ENCODE measurements at places on chromosomes 11 and 22.

DNA sequence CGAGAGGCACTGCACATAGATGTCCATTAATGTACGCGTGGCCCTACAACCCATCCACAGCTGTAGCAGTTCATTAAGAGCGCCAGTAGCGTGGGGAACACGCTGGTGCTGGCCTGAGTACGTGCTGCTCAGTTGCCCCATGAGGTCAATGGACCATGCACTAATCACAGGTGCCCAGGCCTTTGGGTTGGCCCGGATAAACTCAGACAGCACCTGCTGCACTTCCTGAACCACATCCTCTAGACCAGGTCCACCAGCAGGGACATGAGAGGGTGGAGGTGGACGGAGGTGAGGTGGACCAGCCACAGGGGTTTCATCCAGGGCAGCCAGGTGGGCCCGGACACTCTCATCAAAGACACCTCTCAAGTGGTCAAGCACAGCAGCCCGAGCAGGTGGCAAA is 3.1 kb upstream of the GANAB start:
- no peak for DNase-seq

DNA sequence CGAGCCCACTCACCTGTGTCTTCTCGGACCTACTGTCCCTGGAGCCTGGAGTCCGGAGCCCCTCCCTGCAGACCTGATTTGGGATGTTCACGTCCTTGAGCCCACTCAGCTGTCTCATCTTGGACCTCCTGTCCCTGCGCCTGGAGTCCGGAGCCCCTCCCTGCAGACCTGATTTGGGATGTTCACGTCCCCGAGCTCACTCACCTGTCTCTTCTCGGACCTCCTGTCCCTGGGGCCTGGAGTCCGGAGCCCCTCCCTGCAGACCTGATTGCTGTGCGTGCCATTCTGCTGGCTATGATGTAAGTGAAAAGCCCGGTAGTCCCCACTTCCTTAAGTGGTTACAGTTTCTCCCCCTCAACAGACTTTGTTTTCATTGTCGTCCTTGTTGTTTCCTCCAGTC is 867.1 kb downstream of the BRD1 start:
- DNase-seq: no peak

- DNase-seq: no peak
Measured at GRCh38 chr11:12215181-12215593, 104.8 kb downstream of the MICAL2 start.

GRCh38 chr11:58770627-58771457 is 39.1 kb upstream of the GLYAT start:
- no peak for DNase-seq

- peak; percentile 99 for DNase-seq
Measured at GRCh38 chr11:47642099-47642855, at the start of gene MTCH2. Gene MTCH2 (minus strand): TSS chr11:47642559. CDS start chr11:47642465, 94 bp downstream.

- DNase-seq: no peak
Measured at GRCh38 chr11:94790661-94791180, 22.6 kb downstream of the AMOTL1 start.

DNA sequence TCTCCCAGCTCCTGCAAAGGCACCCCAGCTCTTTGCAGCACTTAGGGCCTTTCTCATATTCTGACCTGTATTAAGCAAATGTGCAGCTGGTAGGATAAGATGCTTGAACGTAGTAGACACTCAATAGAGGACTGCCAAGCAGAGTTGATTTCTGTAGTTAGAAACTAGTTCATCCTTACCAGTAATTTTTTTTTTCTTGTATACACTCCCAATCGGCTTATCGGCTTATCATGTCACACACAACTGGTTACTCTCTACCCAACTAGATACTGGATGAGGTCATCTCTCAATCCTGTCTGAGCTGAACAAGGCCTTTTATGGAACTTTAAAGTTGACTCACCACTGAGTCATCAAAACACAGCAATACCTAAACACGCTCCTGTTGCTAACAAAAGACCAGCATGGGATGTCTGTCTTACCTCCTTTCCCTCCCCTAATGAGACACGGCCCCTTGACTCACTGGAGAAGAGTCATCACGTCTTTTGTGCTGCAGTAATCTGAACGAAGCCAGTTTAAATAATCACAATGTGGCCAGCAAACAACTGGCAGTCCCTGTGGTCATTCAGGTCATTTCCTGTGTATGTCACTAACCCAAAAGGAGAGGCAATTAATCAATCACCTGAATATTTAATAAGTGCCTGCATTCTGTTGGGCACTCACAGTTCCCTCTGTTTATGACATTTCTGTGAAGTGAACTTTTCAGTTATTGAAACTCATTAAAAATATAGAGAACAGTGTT is 7.5 kb upstream of the WEE1 start:
- no peak for DNase-seq

GRCh38 chr22:50261615-50262459 is at the start of gene MAPK12:
Gene MAPK12 (minus strand): TSS chr22:50261683. CDS start chr22:50261509, 174 bp downstream.
- no peak for DNase-seq

DNA sequence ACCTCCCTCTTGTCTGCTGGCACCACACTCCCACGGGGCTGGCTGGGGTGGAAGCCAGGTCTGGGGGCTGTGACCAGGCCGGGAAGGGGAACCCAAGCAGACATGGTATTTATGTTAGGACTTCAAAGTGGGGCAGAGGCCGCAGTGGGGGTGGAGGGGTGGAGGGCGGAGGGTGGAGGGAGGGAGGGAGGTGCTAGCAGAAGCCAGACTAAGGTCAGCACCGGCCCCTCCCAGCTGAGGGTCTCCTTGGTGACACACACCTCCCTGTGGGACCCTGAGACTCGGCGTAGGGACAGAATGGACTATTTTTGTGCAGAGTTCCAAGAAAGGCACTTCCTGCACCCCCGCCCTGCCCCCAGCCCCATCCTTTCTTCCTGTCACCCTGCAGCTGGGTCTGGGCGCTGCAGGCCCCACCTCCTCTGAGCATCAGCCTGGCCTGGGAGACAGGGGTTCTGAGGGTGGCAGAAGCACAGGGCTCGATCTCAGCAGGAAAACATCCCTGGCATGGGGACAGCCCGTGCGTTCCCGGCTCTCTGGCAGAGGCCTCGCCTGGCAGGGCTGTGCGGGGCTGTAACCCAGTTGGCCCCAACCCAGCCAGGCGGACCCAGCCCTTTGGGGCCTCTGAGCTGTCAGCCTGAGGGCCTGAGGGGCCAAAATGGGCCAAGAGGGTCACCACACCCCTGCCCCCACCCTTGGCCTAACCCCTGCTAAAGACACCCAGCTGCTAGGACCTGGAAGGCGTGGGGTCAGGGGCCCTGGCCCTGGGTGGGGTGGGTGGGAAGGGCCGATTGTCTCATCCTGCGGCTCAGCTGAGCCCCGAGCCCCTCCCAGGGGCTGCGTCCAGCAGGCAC is 9.6 kb upstream of the CD248 start:
- peak; percentile 70 for DNase-seq

GRCh38 chr11:88348870-88349269 is 11.3 kb upstream of the CTSC start:
- DNase-seq: no peak

GRCh38 chr11:17633279-17633986 is 85.9 kb upstream of the MYOD1 start:
- no peak for DNase-seq

DNA sequence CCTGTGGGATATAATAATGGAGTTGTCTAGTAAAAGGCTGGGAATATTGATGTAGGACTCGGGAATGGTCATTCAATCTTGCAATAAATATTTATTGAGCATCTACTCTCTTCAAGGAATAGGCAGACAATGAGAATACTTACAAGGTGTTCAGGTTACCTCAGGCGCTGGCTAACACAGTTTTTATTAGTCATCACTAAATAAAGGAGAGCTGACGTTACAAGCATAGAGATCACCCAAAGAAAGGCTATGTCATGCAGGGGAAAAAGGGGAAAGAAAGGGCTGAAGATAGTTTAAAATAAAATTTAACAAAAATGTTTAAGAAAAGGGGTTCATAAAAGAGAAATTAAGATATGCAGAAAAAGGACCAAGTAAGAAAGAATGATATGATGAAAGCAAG is 15.8 kb upstream of the CTSC start:
- DNase-seq: no peak

- DNase-seq: no peak
Measured at GRCh38 chr22:27245056-27245455, 556.5 kb downstream of the MN1 start.

- DNase-seq: no peak
Measured at GRCh38 chr11:102499151-102499550, 31.4 kb downstream of the MMP7 start.

DNA sequence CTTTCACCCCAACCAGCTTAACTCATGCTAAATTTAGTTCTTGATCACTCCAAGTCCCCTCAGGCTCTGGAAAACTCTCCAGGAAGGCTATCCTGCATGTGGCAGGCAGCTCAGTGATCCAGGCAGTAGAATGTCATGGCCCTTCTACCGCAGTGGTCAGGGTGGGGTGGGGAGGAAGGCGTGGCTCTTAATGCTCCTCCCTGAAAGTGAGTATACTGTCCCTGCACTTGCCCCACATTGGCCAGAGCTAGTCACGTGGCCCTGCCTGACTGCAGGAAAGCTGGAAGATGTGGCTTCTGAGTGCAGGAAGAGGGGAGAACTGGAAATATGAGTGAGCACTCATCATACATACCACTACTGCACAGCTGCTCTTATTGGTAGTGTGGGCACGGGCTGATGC is 102.1 kb downstream of the GRAMD1B start:
- DNase-seq: no peak

DNA sequence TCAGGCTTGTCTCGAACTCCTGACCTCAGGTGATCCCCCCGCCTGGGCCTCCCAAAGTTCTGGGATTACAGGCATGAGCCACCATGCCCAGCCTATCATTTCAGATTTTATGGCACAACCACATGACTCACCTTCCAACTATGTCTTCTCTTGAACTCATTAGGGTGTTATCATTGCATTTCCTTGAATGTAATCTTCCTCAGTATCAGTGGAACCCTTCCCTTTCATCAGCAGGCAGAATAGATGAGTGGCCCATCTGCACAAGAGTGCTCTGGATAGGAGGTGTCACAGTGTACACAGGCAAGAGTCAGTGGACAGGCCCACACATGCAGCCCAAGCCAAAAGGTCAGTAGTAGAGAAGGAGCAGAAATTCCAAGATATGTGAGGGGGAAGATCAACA is 29.1 kb upstream of the AQP11 start:
- DNase-seq: no peak

DNA sequence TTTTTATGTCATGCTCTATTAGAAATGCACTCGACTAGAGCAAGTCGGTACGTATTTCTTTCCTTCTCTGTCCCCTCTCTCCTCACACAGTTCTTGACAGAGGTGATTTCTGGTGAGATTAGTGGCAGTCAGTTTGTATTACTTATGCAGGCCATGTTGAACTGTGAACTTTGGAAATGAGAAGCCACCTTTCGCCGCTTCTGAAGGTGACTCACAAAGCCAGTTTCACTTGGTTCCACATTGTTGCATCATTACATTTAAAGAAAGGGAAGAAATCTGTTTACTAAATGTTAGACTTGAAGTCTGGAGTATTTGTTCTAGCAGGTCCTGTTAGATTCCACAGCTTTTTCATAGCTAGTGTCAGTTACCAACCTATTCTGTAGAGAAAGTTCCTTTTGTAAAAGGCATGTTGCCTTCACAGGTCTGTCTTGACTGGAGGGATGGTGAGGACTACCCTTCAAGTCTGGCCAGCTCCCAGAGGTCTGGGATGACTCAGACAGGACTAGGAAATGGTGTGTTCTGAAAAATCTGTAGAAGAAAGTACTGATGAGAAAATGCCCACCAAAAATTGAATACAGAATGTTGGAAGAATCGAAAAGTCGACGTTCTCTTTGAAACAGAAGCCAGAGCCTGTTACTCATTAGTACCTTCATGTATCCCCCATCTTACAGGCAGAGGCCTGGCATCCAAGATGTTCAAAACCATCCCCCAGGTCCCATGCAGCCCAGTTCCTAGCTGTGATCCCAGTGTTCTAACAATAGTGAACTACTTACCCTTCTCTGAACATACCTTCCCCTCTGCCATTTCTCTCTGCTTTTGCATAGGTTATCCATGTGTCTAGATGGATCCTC is 181.4 kb downstream of the DBX1 start:
- DNase-seq: no peak

- no peak for DNase-seq
Measured at GRCh38 chr11:34427186-34427805, 11.4 kb upstream of the CAT start.

DNA sequence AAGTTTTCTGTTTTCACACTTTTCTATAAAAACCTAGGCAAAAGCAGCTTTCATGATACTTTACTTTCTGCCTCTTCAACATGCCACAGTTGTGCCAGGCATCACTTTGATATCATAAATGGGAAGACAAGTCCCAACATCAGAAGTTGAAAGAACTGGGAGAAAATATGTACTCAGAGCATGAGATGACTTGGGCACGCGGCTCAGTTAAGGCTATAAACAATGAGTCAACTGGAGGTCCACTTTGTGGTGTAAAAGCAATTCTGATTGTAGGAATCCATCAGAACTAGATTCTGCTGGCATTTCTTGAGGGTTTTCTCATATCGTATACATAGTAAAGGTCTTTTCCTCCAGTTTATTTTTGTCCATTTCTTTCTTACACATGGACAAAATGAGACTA is 109.7 kb upstream of the USP47 start:
- no peak for DNase-seq

- DNase-seq: no peak
Measured at GRCh38 chr22:36335621-36336020, 52.1 kb downstream of the MYH9 start.

GRCh38 chr11:34583818-34584217 is 37.1 kb upstream of the EHF start:
- no peak for DNase-seq

GRCh38 chr11:7522121-7522520 is 8.3 kb downstream of the PPFIBP2 start:
- DNase-seq: no peak

DNA sequence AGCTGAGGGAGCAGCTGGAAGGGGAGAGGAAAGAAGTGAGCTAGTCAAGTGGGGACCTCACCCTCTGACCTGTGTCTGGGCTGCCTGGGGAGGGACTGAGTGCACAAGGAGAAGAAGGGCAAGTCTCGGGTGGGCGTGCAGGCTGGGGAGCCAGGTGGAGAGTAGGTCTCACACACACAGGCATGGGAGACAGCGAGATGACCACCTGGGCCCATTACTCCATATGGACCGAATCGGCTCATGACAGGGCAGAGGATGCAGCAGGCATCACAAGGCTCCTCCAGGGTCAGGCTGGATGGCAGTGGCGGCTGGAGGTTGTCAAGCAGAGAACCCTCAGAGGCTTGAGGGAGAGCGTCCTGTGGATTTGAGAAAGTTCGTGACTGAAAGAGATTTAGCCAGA is 63.5 kb downstream of the CEP164 start:
- no peak for DNase-seq

GRCh38 chr11:5722622-5723021 is 13.6 kb upstream of the OR56B1 start:
- DNase-seq: no peak
